ENCODE measurements at places on chromosomes 7 and 10.

- no peak for DNase-seq
These were observed 64.8 kb upstream of the DNAJB6 start for GRCh38 chr7:157271991-157272324.

GRCh38 chr10:115950320-115950719, 322.7 kb downstream of the GFRA1 start:
- DNase-seq: no peak

GRCh38 chr10:61785473-61786105, 115.9 kb upstream of the ARID5B start:
- DNase-seq: no peak

- DNase-seq: no peak
These were observed 32.1 kb upstream of the GATAD1 start for GRCh38 chr7:92415225-92415624.

DNA sequence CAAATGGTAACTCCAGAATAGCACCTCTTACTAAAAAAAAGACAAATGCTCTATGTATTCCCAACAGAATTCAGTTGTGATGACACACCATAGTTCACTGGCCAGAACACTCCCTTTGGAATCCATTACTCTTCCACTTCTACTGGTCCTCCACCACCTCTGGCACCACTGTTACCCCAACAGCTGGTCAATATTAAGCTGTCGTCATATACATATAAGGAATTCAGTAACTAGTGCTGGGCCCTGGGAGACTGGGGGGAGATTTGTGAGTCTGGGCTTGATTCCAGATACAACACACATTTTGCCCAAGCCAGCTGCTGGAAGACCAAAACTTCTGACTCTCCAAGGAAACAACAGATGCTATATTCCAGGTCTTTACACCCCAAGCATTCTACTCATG, 26.0 kb upstream of the ITGA8 start:
- DNase-seq: no peak

- no peak for DNase-seq
These were observed 156.0 kb downstream of the FAM107B start for GRCh38 chr10:14618674-14619073.

DNA sequence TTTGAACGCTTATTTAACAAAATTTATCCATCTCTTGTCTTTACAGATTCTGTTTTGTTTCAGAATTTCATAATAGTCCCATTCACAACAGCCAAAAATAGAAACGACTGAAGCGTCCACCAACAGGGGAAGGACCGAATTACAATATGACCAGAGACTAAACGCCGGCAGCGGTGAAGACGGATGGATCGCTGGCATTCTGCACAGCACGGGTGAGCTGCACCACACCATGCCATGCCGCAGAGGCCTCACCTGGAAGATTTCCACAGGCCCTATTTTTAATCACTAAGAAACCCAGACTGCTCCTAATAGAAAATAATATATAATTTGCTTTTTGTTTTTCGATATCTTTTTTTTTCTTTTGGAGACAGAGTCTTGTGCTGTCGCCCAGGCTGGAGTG, 91.0 kb downstream of the ELFN1 start:
- DNase-seq: no peak

DNA sequence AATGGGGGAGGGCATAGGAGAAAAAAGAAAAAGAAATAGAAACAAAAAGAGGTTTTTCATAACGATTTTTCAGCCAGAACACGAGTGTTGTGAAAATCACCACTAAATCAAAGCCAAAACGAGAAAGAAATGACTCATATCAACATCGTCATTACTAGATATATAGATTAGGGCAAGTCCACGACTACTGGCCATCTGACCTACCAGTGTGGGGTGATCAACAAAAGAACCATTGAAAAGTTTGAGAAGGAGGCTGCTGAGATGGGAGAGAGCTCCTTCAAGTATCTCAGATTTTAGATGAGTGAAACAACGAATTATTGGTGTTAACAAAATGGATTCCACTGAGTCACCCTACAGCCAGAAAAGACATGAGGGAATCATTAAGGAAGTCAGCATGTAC, 33.5 kb upstream of the ABCB5 start:
- DNase-seq: no peak

DNA sequence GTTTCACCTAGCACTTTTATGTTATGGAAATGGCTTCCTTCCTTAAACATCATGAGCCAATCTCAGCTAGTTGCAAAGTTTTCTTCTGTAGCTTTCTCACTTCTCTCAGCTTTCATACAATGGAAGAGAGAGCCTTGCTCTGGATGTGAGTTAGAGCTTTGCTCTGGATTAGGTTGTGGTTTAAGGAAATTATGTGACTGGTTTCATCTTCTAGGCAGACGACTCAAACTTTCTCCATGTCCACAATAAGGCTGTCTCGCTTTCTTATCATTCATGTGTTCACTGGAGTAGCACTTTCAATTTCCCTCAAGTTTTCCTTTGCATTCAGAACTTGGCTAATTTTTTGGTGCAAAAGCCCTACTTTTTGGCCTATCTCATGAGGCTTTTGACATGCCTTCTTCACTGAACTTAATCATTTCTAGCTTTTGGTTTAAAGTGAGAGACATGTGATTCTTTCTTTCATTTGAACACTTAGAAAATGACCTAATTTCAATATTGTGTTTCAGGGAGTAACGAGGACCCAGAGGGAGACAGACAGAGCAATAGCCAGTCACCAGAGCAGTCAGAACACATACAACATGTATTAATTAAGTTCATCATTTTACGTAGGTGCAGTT, 49.8 kb downstream of the CNOT4 start:
- DNase-seq: no peak

DNA sequence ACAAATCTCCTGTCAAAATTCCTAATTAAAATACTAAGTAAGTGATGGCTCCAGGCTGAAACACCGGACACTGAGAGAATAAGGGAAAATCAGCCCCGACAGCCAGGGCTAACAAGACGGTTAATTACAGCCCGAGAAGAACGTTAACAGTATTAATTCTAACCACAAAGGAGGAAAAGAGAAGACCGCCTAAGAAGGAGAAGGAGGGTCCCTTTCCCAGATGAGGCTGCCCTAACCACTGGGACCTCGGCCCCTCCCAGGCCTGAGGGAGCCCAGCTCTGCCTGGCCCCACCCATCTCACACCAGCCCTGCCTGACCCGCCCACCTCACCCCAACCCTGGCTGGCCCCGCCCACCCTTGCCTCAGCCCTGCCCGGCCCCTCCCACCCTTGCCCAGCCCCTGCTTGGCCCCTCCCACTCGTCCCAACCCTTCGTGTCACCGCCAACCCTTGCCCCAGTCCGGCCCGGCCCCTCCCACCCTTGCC, 51.3 kb downstream of the PWWP2B start:
- DNase-seq: peak; percentile 43

DNA sequence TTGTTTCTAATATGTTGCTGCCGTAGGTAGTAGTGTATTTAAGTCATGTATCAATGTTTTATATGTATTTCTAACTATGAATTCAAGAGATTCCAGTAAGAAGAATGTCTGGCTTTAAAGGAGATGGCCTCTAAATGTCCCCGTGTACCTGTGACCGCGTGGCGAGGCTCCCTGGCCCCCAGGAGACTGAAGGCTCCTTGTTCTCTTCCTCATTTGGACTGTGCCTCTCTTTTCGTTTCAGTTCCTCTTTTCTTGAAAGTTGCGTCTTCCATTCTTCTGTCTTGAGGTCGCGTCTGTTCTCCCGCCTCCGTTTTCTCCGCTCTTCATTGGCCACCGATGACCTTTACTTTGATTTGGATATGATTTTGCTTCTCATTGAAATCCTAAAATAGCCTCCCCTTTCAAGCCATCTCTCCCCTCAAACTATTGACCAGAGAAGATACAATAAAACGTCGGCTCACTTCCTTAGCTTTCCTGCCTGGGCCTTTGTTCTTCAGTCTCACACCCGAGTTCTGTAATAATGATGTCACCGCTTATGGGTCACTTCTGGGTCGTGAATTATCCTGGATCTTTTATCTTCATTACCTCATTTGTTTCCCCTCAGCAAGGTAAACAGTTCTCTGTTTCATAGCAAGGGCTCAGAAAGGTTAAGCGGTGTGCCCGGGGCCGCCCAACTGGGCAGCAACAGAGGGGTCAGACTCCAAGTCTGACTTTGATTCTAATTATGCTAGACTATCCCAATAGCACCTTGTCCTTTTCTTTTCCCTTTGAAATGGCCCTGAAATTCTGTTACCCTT, 28.7 kb downstream of the WIPI2 start:
- DNase-seq: no peak

DNA sequence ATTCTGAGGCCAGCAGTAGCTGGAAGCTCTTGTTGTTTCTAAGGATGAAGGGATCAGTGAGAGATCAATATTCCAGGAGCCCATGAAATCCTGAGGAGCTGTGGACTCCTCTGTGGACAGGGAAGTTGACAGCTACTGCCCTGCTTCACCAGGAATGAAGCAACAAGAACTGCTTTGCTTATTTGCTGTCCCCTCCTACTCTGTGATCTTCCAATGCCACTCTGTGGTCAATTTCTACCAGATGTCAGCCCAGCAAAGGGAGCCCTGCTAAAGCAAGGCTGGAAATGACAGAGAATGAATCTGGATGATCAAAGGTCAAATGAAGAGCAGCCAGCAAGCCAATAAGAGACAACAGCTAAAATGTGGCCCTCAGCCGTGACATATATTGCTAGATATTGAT, 227.5 kb upstream of the CHRM2 start:
- no peak for DNase-seq

DNA sequence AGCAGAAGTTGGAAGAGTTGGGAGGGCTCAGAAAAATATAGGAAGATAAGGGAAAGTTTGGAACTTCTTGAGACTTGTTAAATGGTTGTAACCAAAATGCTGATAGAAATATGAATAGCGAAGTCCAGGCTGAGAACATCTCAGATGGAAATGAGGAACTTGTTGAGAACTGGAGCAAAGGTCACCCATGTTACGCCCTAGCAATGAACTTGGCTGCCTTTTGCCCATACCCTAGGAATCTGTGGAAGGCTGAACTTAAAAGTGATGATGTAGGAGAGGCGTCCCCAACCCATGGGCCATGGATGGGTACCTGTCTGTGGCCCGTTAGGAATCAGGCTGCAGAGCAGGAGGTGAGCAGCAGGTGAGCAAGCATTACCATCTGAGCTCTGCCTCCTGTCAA, 347.8 kb downstream of the ARL4A start:
- DNase-seq: no peak

DNA sequence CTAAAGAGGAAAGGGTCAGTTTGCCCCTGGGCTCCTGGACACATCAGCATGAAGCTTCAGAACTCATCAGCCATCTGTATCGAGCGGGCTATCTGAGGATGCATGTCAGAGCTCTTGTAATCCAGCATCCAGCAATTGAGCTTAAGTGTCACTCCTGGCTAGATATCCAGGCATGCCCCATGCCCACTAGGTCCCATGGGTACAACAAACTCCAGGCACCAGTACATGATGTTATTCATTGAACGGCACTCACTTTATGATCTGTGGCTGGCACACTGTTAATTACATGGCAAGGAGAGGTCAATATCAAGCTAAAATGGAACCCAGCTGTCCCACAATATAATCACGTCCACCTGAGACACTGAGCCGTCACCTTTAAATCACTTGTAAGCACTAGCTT, 274.2 kb downstream of the ELMO1 start:
- DNase-seq: no peak

DNA sequence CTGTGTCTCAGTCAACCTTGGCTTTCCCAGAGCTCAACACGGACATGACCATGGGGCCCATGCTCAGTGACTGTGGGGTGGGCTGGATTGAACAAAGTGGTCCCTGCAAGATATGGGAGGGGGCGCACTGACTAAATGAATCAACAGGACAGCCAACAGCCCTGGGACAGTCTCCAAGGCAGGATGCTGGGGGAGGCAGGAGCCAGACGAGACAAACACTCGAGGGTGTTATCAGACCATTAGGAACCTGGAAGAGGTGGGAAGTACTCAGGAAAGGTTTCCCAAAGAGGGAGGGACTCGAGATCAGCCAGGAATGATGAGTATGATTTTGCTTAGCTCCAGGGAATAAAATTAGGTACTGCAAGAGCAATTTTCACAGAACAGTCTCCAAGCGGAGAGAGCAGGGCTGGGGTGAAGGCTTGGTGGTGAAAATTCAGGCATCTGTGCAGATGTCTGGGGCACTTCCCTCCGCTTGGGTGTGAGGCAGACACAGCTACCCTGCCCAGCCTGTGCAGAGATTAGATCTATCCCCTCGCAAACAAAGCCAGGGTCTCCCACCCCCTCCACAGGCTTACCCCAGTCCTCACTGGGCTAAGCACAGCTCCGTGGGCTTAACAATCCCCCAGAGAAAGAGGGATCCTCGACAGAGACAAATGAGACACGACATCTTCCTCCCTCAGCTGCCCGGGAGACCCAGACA, 261.1 kb upstream of the ZMIZ1 start:
- no peak for DNase-seq

GRCh38 chr7:12623885-12624498, 53.5 kb downstream of the SCIN start:
- DNase-seq: no peak

- no peak for DNase-seq
These were observed 3.6 kb downstream of the LRRC17 start for GRCh38 chr7:102916426-102916825.

GRCh38 chr7:25436413-25436812, 208.1 kb upstream of the NPVF start:
- DNase-seq: no peak

DNA sequence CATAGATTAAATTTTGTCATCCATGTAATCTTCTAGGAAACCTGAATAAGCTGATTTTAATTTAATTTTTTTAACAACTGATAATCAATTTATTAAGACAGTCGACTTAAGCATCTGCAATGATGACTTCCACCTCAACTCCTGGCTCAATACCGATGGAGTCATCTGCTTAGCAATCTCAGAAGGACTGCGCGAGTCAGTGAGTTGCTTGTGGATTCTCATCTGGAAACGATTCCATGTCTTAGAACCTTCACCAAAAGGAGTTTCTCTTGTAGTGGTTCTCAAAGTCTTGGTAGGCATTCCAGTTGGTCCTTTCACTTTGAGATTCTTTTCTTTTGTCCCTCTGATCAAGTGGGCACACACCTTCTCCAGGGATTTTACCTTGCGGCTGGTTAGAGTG, 85.5 kb downstream of the XRCC2 start:
- DNase-seq: no peak

GRCh38 chr7:21939136-21939857, 6.4 kb downstream of the CDCA7L start:
- no peak for DNase-seq

GRCh38 chr10:132388891-132389432, 8.0 kb upstream of the PWWP2B start:
- DNase-seq: no peak

DNA sequence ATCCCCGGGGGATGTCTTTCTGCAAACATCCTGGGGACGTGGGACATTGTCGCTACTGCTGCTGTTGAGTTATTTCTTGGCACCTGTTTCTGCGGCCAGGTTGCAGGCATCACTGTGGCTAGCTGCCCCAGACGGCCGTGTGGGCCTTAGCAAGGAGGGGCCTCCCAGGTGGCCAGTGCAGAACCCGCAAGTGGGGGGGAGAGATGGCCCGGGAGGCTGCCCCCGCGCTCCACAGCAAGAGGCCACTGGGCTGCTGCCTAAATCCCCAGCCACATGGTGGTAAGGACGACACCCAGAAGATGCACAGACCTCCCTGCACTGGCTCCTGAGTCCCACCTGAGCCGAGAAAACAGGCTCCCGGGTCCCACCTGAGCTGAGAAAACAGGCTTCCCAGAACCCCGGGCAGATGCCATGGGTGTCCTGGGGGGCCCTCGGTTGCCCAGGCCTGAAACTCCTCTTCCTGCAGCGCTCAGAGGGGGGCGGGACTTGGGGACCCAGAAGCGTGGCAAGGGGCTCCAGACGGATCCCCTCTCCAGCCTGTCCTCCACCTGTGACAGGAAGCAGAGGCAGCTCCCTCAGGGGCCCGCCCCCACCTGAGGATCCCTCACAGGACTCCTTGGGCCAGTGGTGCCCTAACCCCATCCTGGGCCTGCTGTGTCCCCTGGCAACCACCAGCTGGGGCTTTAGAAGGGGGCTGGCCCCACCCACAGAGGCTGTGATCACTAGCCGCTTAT, 952 bp upstream of the MAFK start:
- no peak for DNase-seq
